ENCODE measurements at places on chromosomes 1 and 21.

GRCh38 chr1:12305377-12305776, 75.5 kb downstream of the VPS13D start:
- DNase-seq, result no peak

GRCh38 chr1:59692591-59692990, 122.2 kb upstream of the HOOK1 start:
- no peak for DNase-seq

DNA sequence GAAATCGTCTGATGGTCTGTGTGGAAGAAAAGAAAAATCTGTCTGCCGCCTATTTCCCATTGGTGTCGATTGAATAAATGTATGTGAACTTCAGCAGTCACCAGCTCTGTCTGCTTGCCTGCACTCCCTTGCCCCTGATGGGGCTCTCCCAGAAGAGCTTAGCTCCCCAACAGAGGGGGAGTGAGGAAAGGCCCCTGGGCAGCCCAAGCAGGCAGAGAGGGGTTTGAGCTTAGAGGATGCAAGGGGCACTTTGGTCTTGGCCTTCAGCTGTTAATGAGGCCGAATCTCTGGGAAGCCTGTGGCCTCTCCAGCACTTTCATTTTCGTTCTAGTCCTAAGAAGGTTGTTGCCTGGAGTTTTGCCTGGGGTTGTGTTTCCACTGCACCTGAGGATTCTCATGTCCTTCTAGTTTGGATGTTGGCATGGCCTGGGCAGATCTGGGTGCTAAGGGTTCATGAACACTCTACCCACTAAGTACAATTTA, 2.8 kb downstream of the FOXD2 start:
- no peak for DNase-seq

- no peak for DNase-seq
Measured at GRCh38 chr21:38538353-38538752, 40.1 kb upstream of the ERG start.

DNA sequence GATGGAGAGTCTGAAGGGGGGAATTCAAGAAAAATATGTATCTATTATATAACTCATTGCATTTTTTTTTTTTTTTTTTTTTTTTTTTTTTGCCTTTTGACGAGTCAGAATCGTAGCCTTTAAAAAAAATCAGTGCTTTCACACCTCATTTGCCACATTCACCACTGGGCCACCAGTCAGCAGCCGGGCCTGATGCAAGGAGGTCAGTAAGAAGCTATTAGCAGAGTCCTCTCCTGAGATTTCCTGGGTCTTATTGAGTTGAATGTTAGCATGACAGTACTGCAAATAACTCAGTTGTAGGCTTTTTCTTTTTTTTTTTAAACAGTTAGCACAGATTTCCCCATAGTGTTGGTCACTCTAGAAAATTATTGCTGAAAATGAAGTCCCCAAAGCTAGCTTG, 139.8 kb downstream of the SPATA17 start:
- DNase-seq, result no peak

- DNase-seq, result peak; percentile 16
Measured at GRCh38 chr1:154478639-154479038, 23.4 kb upstream of the TDRD10 start.

DNA sequence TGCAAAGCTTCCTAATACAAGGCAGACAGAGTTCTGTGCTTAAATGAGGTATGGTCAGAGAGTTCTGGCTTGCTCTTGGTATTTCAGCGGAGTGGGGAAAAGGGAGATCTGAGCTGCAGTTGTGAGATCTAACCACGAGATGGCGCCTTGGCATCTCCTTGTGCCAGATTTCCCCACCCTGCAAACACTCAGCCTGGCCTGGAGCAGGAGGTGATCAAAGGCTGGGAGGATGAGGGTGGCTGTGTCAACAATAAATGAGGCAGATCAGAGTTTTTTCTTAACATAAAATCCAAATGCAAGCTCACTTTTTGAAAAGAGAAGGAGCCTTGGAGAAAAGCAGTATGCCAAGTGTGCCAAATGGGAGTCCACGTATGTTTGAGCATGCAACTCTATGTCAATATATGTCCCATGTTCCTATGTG, 4.1 kb upstream of the TFAP2E start:
- DNase-seq, result peak; percentile 60

- DNase-seq, result no peak
Measured at GRCh38 chr1:117605164-117605773, 579 bp upstream of the TENT5C start.

- DNase-seq, result no peak
Measured at GRCh38 chr1:38028671-38029070, 16.1 kb downstream of the UTP11 start.

- DNase-seq, result no peak
Measured at GRCh38 chr1:211377539-211378450, 51.2 kb downstream of the TRAF5 start.

GRCh38 chr1:41795205-41795762, 123.4 kb downstream of the HIVEP3 start:
- no peak for DNase-seq

DNA sequence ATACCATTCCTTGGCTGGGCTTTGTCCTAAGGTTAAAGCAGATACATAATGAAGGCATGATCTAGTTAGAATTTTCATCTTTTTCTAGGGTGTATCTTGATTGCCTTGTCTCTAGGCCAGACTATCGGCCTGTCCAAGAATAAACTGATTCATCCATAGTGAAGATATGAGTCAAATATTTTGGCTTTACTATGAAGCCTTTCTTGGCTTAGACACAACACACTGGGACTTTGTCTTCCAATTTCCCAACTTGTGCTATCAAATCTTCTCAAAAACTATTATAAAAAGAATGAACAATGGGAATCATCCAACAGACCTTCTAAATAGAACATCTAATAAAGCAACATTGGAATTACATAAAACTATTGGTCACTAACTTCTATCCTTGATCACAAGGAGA, 64.8 kb downstream of the WARS2 start:
- DNase-seq, result no peak

DNA sequence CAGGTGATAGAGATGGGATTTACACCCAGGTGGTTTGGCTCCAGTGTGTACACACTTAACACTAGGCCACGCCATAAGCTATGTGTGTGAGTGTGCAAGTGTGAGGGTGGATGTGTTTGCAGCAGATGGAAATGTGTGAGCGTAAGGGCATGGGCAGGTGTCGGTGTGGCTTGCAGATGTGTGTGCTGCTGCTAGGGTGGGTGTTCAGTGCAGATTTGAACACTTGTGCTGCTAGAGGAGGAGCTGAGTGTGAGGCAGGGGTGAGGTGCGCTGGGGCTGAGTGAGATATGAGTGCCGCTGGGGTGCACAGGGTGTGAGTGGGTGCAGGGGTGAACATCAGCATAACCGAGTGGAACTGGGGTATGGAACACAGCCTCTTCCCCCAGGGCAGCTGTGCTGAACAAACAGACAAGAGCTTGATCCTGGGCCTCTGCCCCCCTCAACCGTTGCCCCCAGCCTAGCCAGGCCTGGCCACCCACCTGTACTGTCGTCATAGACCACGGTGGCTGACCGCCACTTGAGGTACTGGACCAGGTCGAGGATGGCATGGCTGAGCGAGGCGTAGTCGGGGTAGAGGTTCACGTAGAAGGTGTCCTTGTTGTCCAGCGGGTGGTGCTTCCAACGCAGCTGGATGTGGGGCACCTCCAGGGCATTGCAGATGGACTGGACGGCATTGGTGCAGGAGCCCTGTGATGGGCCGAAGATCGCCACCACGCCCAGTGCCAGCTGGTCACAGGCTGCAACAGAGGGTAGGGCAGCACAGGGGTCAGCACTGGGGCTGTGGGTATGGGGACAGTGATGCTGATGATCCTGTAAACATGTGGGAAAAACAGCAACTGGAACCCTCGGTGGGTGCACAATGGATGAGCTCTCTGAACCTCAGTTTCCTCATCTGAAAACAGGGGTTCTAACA, 153.9 kb downstream of the GRIK3 start:
- no peak for DNase-seq

- no peak for DNase-seq
Measured at GRCh38 chr1:169884634-169885033, 9.1 kb downstream of the SCYL3 start.

- DNase-seq, result no peak
Measured at GRCh38 chr1:48810740-48811139, 34.0 kb upstream of the BEND5 start.

- DNase-seq, result no peak
Measured at GRCh38 chr1:192159781-192160180, 1.5 kb downstream of the RGS18 start.

Data from activated CD4-positive, alpha-beta T cell treated with anti-CD3 and anti-CD28 coated beads, Interleukin-2, amount 50 U/mL, for 1 hour (primary cell).